ENCODE measurements at places on chromosomes 16 and 17.

GRCh38 chr17:14771543-14771942 lies 470.7 kb downstream of the HS3ST3B1 start:
- no peak for DNase-seq

- DNase-seq: no peak
Measured at GRCh38 chr17:83156408-83156807, 77.0 kb downstream of the METRNL start.

DNA sequence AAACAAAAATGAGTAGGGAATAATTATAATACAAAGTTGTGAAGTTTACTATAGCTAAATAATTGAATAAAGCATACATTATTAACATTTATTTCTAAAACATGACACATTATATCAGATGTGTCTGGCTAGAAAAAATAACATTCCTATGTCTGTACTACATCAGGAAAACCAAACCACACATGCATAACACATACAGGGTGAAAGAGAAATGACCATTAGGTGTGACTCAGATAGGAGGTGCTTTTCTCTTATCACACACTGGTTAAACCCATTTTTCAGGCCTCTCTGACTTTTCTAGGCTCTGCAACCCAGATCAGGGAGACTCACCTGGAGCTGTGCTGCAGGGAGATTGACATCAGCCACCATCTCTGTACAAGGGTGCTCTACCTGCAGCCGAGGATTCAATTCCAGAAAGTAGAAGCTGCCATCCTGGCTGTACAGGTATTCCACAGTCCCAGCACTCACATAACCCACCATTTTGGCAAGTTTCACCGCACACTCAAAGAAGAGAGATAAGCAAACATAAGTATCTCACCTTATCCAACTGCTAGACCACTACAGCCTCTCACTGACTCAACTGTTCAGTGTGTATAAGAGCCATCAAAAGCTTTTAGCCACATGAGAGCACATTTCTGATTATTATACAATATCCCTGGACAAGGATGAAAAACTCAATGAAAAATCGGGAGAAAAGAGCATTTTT lies 116.6 kb upstream of the C17orf78 start:
- DNase-seq: no peak

DNA sequence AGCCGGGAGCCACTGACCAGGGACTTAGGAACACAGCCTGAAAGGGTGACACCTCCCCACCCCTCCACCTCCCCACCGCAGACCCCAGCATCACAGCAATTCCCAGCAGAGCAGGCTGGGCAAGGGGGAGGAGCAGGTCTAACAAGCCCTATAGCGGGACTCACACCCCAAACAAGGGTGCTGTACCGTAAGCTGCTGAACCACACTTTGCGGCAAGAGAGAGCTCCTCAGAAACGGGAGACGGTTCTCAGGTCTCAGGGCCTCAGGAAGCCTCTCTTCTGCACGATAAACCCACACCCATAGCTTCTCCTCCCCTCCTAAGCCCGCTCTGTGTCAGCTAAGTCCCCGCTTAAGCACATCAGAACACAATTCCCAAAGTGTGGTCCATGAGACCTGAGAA lies 11.7 kb upstream of the COTL1 start:
- no peak for DNase-seq

DNA sequence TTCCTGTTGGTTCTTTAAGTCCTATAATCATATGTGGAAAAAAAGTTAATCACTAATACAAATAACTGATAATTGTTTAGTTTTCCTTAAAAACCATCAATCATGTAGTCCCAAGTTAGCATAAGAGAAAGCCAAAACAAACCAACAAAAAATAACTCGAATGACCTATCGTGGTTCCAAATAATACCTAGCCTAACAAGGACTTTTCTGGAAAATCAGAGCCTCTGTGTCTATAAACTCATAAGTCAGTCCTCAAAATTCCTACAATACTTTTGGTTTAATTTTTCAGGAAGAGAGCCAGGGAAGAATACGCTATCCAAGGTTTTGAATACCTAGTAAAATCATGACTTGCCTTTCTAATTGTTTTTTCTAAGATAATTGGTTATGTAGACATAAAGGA lies 975.3 kb upstream of the SOX9 start:
- DNase-seq: no peak

DNA sequence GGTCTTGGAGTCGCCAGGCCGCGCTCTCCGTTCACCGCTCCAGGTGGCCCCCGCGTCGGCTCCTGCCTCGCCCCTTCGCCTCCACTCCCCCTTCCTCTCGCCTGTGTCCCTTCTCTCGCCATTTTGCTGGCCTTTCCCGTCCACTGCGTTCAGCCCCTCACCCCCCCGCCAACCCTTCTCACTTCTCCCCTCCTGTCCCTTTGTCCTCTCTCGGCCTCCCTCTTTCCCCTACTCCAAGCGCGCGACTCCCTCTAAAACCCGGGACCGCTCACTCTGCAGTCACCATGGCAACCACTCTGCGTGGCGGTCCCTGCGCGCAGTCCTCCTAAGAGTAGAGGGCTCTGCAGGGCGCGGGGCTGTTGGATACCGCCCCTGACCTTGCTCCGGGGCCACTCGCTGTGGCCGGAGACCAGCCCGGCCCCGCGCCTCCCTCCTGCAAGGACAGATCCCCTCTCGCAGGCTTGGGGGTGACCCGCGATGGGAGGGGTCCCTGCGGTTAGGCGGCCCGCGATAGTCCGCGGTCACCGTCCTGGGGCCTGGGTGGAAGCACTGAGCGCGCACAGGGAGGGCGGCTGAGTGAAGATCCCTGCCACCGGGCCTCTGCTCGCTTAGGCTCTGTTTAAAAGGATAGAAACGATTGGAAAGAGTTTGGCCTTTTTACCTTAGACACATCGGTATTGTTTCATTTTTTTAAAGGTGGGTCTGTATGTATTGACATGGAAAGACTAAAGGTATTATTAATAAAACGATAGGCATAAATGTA lies 454 bp downstream of the CCDC40 start:
- DNase-seq: peak; percentile 18

DNA sequence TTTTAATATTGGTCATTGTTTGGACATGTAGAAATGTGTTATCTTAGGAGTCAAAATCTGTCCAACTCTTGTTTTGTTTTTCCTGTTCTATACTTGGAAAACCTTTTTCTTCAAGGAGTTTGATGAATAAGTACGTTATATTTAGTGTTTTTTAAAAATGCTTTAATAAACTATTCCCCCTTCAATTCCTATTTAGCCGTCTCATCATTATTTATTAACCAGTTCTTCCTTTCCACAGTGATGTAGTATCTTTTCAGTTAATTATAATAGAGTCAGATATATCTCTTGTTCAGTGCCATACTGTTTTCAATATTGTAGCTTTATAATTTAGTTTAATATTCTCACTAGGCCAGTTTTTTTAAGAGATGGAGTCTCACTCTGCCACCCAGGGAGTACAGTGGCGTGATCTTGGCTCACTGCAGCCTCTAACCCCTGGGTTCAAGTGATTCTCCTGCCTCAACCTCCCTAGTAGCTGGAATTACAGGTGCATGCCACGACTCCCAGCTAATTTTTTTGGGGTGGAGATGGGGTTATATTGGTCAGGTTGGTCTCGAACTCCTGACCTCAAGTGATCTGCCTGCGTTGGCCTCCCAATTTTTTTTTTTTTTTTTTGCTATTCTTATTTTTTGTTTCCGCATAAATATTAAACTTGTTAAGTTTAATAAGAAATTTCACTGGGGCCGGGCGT lies 72.9 kb downstream of the KPNA2 start:
- DNase-seq: no peak

DNA sequence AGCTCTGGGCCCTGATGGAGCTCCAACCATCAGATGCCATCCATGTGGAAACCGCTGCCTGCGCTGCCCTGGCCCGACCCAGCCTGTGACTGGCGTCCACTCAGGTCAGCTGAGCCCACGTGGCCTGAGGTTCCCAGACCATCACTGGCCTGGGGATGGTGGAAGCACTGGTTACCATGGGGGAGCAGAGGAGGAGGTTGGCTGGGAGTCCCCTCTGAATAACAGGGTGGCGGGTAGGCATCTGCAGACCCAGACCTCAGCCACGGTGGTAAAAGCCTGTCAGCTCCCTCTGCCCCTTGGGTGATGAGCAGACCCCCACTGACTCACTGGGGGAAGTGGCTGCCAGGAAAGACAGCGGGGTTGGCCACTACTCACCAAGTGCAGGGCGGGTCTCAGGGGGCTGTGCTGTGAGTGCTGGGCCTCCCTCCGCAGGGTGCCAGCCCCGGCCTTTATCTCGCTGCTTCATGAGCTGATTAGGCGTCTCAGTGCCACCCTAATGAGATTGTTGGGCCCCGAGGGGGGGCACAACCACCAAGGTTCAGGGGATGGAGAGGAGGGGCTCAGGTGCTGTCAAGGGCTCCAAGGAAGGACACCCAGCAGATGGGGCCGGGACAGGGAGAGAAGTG lies at the start of gene PDE6G:
PDE6G (minus strand) TSS at position 425 of the 626 bp plus-strand sequence. CDS start 3,237 bp downstream, outside the sequence.
- no peak for DNase-seq

- no peak for DNase-seq
Measured at GRCh38 chr17:65554553-65555223, 6.8 kb downstream of the AXIN2 start.

GRCh38 chr16:84726079-84726668 lies 26.4 kb downstream of the USP10 start:
- DNase-seq: peak; percentile 82

DNA sequence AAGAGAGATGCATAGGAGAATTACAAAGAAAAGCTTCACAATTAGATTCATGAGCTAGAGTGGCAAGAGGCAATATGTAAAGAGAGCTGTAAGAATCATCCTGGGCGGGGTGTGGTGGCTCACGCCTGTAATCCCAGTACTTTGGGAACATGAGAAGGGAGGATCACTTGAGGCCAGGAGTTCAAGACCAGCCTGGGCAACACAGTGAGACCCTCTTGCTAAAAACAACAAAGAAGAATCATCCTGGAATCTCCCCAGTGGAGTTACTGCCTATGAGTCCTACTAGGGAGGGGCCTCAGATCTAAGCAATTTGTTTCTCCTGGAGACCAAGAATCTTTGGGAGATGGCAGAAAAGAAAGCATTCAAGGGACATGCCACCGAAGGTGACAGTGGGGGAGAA lies 119.1 kb downstream of the HIC1 start:
- DNase-seq: peak; percentile 15

GRCh38 chr16:22692916-22693637 lies 120.9 kb upstream of the HS3ST2 start:
- no peak for DNase-seq

DNA sequence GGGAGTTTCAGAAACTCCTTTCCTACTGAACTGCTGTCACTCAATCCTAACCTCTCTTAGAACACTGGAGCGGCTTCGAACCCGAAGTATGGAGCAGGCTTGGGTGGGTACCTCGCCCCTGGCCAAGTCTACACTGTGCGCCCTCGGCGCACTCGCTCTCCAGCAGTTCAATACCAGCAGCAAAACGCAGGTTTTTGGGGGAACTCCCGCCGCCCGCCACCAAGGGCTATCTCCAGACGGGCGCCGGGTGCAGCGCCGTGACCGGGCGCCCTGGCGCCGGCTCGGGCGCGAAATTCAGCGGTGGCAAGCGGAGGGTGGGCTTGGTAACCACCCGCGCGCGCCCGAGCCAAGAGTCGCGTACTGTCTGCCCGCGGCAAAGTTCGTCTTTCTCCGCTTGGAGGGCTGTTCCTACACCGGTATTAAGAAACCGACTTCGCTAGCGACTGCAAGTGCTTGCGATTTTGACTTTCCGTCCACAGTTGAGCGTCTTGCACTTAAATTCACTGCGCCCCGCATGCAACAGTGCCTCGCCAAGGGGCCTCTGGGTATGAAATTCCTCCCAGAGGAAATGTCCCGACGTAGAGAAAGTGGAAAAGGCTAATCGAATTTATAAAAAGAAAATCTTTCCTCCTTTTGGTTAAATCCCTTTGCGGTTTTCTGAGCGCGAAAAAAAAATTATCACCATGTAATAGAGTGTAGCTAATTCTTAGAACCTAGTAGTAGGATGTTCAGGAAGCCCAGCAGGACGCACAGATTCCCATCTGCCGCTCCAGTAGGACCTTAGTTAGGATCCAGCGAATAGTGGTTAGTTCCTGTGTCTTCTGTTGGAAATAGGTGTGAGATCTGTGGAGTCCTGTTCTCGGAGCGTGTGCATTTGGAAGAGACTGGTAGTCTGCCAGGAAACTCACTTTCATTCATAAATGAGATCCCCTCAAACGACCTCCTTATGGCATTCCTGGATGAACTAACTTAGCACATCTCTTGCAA lies 5.0 kb upstream of the SALL1 start:
- DNase-seq: no peak

GRCh38 chr17:17503566-17504130 lies 7.5 kb upstream of the RASD1 start:
- DNase-seq: no peak

GRCh38 chr17:76383546-76384221 lies 725 bp upstream of the SPHK1 start:
- DNase-seq: peak; percentile 59

GRCh38 chr16:10971560-10971961 lies 27.2 kb downstream of the CLEC16A start:
- DNase-seq: peak; percentile 61

DNA sequence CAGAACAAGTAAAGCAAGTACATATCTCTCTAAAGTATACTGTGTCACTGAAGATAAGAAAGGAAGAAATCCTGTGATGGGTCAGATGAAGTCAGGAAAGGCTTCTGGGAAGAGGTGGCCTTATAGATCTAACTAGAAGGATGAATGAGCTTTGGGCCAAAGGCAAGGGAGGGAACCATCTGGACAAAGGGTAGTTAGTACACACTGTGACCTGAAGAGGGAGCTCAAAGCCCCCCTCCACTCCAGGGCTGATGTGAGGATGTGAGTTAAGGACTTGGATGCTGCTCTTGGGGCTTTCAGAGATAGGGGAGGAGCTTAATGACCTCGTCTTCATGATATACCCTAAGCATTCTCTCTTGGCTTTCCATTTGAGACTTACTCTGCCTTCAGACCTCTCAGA lies 185.3 kb upstream of the CACNG3 start:
- peak; percentile 21 for DNase-seq

DNA sequence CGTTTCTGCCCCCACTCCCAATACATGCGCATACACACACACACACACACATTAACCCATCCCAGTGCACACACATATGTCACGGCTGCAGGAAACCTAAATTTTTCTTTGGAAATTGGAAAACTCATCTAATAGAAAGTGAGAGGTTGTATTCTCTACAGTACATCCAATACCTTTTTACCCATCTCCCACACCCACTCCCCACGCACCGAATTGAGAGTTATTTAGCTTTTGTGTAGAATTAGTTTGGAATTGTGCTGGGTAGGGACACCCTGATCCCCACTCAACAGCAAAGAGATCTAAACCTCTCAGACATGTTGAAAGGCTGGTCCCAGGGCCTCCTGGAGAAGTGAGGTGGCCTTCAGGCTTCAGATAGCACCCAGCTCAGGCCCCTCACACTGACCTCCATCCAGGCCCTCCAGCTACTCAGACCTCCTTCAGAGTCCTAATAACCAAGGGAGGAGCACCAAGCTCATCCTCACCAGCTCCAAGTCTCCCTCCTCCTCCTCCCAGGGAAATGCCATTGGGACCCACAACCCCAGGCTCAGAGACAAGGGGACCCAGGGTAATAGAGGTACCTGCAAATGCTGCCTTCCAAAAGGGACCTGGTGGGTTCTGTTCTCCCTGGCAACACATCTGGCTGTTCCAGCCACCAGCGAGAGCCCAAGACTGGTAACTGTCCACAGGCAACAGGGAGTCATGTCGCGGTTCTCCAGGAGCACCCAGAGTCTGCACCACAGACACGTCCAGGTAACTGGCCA lies 955 bp downstream of the HOXB13 start:
- no peak for DNase-seq

GRCh38 chr17:75844530-75845057 lies 390 bp upstream of the UNC13D start:
- no peak for DNase-seq
